Left renal pelvis (tissue), 4 donors: ENCODE measurements at places on chromosomes 7 and 10.

- no peak for DNase-seq
These were observed 30.8 kb downstream of the PDIA4 start for GRCh38 chr7:148997497-148997896.

DNA sequence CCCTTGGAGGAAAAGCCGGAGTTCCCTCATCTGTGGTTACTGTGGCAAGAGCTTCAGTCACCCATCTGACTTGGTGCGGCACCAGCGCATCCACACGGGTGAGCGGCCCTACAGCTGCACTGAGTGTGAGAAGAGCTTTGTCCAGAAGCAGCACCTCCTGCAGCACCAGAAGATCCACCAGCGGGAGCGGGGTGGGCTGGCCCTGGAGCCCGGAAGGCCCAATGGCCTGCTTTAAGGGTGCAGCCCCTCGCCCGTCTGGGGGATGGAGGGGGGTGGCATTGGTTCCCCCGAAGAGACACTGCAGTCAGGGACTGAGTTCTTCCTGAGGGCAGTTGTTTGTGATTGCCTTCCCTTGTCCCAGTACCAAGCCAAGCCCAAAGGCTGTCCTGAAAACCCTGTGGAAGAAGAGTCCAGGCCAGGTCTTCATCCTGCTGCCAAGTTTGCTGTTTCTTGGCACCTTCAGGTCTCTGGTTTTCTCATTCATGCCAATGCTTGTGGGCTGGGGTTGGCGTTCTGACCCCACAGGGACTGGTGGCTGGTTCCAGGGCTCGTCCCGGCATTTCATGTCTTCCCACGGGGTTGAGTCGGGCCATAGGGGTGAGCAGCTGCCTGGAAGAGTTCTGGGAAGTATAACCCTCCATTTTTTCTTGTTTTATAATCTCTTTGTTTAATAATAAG is 7.7 kb upstream of the ZNF783 start:
- no peak for DNase-seq

DNA sequence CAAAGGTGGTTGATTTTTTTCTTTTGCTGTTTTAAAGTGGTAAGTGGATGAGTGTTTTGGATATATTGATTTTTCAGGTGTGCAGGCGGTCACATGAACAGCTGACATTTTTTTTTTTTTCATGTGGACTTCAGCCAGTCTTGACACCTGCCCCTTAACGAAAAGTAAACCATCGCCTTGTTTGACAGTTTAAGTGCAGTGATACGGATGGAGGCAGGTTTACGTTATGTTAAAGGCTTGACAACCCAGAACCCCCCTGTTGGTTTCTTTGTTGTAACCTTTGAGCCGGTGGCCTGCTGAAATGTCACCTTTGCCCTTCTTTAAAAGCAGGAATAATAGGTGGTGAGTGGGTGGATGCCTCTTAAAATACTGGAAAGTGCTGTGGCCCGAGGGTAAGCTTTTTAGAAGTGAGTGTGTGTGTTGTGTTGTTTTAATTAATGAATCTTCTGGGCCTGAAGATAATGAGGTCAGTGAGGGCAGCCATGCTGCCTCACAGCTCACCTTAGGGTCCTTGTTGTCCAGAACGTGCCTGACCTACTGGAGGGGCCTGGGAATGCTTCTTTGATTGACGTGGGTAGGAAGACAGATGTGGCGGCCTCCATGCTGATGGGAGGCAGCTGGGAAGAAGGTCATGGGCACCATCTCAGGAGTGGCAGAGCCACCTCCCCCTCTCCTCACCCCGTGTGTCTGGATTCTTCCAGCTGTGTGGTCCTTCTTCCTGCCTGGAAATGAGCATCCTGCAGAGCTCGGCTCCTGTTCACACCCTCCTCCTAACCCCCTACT is 69.8 kb downstream of the TCF7L2 start:
- no peak for DNase-seq

GRCh38 chr10:72794260-72794659 is 99.3 kb upstream of the OIT3 start:
- no peak for DNase-seq

GRCh38 chr10:124083740-124084397 is 9.5 kb downstream of the CHST15 start:
- DNase-seq: no peak

- no peak for DNase-seq
These were observed 47.1 kb downstream of the NT5C2 start for GRCh38 chr10:103145860-103146466.

GRCh38 chr10:10779511-10779910 is 238.2 kb upstream of the CELF2 start:
- no peak for DNase-seq

- no peak for DNase-seq
These were observed 159.6 kb downstream of the KMT2E start for GRCh38 chr7:105173586-105173985.

GRCh38 chr7:108057951-108058481 is 55.1 kb upstream of the LAMB1 start:
- DNase-seq: peak; percentile 59

DNA sequence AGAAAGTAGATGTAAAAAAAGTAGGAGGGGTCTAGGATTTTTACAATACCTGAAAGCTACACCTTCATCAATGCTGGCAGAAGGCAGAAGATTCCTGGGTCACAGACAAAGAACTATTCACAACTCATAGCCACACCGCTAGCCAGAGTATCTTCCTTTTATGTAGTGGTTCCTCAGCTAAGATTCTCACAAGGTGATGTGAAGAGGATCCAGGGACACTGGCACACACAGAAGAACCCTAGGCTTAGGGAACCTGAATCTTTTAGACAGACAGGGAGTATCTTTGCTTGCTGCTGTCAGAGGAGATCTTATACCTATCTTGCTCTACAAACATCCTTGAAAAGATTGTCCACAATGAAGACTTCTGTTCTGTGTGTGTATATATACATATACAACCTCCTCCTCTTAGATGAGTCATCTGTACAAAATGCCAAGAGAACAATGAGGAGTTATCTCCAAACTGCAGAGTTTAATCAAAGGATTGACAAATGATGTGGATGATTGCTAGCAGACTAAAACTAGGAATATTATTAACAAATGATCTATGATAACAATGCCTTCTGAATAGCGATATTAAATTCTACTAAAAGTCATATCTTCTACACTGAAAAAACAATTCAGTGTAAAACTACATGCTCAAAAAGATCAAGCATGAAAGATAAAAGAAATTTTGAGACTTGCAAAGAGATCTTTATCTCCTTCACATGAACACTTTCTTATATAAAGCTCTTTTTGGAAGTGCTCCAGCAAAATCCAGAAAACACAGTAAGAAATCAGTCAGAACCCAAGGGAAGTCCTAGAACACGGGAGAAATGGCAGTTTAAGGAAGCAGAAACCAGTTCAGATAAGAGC is 409.3 kb downstream of the PARD3 start:
- DNase-seq: no peak

DNA sequence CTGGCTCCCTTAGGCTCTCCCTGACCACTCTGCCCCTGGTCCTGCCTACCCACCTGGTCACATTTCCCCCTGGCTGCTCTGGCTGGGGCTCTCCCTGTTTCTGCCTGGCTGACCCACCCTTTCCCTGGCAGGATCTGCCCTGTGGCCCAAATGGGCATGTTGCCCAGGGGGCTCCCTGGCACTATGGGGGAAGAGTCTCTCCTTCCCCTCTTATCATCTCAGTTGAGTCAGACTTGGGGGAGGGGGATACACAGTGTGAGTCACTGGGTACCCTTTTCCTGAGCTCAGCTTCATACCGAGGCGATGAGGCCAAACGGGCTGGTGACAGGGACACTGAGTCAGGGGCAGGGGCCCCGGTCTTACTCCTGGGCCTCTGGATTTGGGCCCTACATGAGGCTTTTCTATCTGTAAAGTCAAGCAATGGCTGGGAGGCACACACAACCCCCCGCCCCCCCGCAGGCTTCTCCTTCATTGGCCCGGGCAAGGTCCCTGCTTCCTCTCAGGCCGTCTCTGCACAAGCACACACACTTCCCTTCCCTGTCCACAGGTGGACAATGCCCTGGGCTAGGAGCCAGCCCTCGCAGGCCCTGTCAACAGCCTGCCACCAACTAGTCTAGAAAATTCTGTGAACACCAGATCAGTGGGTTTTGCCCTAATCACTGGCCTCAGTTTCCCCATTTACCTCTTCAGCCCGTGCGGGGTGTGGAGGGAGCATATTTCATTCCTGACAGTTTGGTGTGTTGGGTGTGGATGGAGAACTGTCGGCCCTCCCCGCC is 627 bp upstream of the FLNC start:
- DNase-seq: no peak

- DNase-seq: no peak
These were observed 282.0 kb downstream of the ADK start for GRCh38 chr10:74432841-74433594.

GRCh38 chr7:137003086-137003485 is 134.6 kb downstream of the CHRM2 start:
- DNase-seq: no peak

GRCh38 chr10:21776883-21777282 is 226.6 kb downstream of the DNAJC1 start:
- no peak for DNase-seq

- DNase-seq: no peak
These were observed 48.5 kb upstream of the TMEM106B start for GRCh38 chr7:12162415-12163113.

DNA sequence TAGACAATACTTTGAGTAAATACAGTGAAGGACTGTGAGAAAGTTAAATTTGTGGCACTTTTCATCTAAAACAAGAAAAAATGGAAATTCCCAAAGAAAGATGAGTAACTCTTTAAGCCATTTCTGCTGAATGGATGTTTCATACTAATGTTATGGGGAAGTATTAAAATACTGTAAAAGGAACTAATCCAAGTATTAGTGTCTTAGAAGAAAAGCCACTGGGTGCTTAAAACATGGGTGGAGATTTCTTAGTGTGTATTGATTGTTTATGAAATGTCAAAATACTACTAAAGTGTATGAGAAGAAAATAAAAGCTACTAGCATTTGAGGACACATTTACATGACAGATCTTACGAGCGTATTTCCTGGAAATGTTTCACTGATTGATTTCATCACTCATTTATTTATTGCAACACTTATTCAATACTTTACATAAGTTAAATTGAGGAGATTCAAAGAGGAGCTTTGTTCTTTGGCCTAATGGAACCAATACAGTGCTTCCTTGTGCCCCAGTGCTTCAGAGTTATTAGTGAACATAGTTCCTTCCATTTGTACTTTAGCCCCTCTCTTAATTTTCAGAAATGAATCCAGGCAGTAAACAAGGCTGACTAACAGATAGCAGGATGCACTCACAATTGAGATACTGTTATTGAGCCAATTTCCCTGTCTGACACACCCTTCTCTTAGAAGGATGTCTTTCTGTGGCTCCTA is 155.5 kb upstream of the AHR start:
- DNase-seq: no peak

GRCh38 chr7:46695051-46695708 is 774.1 kb upstream of the IGFBP3 start:
- no peak for DNase-seq

DNA sequence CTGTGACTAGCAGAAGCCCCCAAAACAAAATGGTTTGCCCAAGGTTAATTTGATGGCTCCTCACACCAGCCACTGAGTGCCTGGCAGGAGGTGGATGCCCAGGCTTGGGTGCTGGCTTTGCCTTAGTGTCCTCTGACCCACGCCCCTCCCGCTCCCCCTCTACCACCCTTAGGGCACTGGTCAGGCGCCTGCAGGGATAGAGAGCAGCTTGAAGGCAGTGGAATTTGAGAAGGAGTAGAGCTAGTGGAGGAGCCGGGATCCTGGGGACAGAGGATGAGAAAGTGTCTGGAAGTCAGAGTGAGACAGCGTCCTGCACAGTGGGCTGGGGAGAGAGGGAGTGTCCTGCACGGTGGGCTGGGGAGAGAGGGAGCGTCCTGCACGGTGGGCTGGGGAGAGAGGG is 139.4 kb downstream of the DNAJB6 start:
- DNase-seq: no peak

DNA sequence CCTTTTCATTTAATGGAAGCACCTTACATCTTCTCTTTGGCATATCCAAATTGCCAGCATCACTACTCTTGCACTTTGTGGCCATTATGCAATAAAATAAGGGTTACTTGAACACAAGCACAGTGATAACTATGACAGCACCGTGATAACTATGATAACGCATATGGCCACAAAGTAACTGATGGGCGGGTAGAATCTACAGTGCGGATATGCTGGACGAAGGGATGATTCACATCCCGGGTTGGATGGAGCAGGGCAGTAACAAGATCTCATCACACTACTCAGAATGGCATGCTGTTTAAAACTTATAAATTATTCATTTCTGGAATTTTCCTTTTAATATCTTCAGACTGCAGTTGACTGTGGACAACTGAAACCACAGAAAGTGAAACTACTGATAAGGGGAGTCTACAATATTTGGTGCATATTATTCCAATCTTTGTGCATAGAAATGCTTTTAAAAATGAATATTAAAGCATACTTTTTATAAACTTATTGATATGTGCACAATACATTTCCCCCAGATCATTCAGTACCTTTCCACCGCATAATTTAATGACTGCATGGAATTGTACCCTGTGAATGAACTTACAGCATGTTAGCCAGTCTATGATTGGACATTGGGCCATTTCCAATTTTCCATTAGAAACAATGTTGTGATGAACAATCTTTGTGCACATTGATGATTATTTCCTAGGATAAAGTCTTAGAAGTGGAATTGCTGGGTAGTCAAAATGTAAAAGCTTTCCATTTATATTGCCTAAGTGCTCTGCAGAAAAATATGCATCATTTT is 136.4 kb downstream of the WNT2 start:
- DNase-seq: no peak

- no peak for DNase-seq
These were observed 490.8 kb downstream of the TNS3 start for GRCh38 chr7:47091141-47091540.

DNA sequence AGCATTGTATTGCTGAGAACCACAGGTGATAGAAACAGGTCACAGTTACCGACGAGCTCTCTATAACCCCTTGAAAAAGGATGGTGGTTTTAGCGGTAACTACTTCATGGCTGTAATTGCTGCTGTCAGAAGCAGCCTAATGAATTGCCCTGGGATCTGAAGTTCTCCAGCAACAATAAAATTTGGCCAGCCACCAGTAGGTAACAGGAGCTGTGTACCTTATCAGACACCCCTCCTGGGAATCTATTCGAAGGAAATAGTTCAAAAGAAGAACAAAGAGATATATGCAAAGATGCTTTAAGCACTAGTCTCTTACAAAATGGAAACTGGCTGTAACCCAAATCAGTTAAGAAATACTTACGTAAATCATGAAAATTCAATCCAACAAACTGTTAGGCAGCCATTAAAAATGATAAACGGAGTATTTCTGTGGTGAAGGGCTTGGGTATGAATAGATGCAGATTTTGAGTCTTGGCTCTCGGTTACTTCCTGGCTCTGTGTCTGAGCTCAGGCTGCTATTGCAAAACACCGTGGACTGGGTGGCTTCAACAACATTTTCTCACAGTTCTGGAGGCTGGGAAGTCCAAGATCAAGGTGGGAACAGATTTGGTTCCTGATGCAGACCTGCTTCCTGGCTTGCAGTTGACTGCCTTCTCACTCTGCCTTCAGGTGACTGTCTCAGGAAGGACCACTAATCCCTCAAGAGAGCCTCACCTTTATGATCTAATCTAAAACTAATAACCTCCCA is 1.6 kb downstream of the MSRB2 start:
- peak; percentile 42 for DNase-seq

GRCh38 chr7:77980087-77980713 is 181.6 kb downstream of the PHTF2 start:
- DNase-seq: no peak

- DNase-seq: no peak
These were observed 9.4 kb downstream of the STK17A start for GRCh38 chr7:43592326-43592725.

GRCh38 chr10:84499846-84500245 is 171.5 kb downstream of the CCSER2 start:
- no peak for DNase-seq

GRCh38 chr10:97499561-97500296 is 1.0 kb downstream of the UBTD1 start:
- no peak for DNase-seq
